ENCODE measurements at places on chromosomes 16 and 17. TPM values are rescaled to one million over a fixed set of nuclear protein-coding genes. Genes with fewer than 3 reads are reported as not detected.

DNA sequence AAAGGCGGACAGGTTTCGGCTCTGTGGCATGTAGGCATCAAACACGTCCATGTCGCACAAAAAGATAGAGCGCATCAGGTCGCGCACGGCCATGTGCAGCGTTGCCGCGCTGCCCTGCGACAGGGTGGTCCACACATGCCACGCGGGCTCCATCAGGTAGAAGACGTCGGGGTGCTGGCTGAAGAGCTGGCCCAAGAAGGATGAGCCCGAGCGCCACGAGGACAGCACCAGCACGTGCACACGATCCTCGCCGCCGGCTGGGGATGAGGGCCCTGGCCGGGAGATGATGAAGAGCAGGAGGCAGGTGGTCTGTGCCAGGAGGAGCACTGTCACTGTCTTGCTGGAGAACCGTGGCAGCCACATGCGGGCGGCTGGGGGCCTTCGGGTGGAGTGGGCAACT, 5.9 kb downstream of the CHST5 start:
- DNase-seq = no peak

HAP1 gene
- 0.08 TPM for total RNA-seq

DNA sequence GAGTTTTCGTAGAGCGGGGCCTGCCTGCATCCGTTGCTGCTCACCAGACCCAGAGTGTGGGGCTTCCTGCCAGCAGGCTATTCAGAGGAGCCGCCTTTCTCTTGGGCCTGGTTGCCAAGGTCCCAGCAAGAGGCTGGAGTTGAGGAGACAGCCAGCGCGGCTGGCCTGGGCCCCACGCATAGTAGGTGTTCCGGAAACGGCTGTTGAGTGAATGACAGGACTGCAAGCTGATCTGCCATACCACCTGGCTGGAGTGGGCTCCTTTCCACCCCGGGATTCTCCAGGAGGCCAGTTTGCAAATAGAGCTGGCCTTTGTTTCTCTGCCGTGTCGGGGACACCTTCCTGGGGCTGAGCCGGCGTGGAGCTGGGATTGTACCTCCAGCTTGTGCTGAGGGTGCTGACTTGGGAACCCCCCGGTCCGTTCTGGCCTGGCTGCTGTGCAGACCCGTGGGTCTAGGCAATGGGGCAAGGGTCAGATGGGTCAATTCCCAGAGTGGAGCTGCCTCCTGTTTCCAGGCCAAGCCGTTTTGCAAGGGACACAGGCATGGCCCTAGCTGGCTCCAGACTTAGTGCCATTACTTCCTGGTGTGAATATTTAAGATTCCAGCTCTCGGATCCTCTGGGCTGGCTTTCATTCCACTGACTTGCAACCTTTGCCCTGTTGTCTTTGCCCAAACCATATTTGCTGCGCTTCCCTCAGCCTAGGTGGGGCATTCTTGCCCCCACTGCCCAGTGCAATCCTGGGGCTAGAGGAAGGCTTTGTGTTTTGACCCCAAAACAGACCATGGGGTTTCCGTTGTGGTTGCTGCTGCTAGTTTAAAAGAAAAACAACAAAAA, 68.8 kb downstream of the CMIP start:
- DNase-seq = no peak

- DNase-seq = no peak
Measured at GRCh38 chr17:39281806-39282205, 56.1 kb upstream of the STAC2 start.

DNA sequence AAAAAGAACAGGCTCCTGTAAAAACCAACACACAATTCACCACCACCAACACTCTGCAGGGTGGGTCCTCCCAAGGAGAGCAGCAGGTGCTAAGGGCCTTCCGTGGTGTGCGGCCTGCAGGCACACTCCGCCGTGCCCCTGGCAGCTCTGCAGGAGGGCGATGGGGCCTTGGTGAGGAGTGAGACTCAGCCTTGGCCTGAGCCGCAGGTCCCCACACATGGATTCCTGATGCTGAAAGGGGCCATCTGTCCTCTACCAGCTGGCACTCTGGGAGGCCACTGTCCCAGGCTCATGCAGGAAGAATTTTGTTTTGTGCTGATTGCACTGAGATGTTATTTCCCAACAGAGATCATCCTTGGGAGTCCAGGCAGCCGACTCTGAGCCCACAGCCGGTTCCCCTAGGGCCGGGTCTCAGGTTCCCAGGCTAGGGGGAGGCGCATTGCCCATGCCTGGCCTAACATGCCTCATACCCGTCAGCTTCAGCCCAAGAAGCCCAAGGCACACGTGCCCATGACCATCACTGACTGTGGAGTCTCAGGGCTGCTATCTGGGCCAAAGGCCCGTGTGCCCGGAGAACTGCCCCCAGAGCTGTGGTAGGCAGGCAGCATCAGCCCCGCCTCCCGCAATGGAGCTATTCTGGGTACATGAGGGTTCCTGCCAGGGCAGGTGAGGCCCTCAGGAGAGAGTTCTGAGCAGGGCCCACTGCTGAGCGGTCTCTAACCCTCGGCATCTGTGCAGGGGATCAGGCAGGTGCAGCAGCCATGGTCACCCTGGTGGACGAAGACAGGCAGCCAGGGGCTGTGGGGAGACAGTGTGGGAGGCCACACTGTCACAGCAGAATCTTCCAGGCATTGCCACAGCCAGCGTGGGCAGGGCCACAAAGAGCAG, 97.9 kb upstream of the ZNF469 start:
- no peak for DNase-seq

DNA sequence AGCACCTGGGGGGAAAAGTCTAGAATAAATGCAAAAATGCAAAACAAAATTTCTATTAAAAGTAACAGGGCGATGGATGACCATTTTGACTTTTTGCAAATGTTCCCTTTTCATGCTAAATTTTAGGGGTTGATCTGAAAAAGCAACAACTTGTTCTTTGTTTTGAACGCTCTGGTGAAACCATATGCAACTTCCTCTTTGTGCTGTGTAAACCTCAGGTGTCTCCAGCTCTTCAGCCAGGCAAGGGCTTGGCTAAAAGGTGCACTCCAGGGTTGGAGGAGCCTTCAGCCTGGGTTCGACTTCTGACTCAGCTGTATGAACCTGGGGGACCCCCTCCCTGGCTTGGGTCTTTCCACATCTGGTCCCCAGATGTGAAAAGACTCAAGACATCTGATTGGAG, 9.5 kb downstream of the IRF8 start:
- DNase-seq = no peak

DNA sequence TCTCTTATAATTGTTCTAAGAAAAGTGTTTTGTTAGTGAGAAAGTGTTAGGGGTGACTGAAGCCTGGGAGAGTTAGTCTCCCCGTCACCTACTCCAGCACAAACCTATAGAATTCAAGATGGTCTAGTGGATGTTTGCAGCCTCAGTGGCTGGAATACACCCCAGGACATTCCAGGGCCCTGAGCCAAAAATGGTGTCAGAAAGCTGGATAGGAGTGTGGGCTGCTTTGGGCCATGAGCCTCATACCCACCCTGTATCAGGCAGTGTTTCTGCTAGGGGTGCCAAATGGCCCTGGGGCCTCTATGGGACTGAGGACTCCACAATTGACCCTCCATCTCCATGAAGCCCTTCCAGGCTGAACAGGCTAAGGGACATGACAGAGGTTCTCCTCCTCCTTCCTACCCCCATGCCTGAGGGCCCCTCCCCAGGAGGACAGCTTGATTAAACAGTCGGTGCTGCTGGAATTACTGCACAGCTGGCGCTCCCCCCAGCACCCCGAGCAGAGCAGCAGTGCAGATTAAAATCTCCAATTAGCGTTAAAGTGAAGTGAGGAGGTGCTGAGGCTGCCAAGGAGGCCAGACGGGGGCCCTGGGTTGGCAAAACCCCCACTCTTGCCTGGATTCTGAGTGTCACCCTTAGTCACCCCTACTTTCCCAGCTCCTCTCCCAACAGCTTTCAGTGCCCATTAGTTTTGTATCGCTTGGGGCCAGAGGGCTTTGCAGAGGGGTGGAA, 59.1 kb downstream of the NEUROD2 start:
- DNase-seq = no peak

GRCh38 chr17:45686250-45686649, 97.9 kb upstream of the CRHR1 start:
- no peak for DNase-seq

RBFOX1 gene
- 11.6 TPM for total RNA-seq

DNAH17 gene
- 3.7 TPM for total RNA-seq

DNA sequence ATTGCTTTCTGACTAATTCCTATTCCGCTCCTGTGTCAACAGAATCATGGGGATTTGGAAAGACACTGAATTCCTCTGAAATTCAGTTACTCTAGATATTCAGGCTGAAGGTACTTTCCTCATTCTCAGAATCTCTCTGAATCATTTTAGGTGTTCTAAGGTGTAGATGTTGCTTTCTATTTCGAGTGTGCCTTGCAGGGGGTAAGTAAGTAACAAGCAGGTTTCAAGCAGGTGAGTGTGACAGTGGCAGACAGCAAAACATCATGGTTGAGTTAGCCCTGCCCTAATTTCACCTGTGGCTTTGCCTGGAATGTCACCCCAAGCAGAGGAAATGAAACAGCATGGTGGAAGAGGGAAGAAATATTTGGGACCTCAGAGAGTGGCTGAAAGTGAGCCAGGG, 75.1 kb downstream of the SHISA9 start:
- DNase-seq = no peak

DNA sequence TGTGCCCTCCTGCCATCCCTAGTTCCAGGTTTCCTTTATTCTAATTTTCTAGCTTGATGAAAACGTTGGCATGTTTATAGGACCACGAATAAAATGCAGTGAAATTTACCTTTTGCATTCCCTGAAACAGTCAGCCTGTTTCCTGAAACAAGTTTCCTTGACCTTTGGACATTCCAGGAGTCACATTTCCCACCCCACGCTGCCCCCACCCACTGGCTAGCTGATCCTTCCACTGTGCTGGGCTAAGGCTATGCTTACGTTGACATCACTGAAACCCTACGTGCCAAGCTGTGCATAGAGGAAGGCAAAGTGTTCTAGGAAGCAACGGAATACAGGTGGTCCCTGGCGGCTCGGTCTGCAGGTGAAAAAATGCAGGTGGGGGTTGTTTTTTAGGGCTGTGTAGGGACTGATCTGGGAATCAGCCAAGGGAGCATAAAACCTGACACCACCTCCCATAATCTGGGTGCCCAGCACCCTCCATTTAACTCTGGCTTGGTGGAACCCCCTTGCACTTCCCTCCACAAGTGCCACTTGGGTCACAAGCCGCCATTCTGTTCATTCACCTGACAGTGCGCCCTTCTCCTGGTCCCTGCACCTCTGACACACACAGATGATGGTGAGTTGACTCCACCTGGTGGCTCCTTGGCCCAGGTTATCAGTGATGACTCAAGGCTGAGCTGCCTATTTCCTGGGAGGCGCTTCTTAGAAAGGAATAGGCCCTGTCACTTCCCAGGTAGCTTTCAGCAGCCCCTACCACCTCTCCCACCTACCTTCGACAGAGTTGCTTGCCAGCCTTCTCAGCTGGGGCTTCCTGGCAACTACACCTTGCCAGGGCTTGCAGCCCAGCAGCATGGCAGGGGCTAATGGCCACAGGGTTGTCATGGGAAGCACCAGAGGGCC, 83.7 kb downstream of the N4BP1 start:
- no peak for DNase-seq

DNA sequence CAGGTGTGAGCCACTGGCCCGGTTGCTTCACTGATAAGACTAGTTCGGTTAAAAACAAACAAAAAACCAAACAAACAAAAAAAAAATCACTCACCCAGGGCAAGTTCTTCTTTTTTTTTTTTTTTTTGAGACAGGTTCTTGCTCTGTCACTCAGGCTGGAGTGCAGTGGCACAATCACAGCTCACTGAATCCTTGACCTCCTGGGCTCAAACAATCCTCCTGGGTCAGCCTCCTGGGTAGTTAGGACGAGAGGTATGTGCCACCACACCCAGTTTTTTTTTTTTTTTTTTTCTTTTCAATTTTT, 119.5 kb upstream of the CORO6 start:
- no peak for DNase-seq

GRCh38 chr17:36721560-36722120, 120.3 kb downstream of the MRM1 start:
- no peak for DNase-seq

SEZ6 gene
- total RNA-seq = 16.1 TPM

- DNase-seq = no peak
Measured at GRCh38 chr16:31268891-31269290, 9.1 kb downstream of the ITGAM start.

STAT5A gene
- 5.9 TPM for total RNA-seq

- DNase-seq = no peak
Measured at GRCh38 chr17:50961282-50962220, 95.4 kb upstream of the TOB1 start.

ATP2C2 gene
- total RNA-seq = 6.2 TPM

GRCh38 chr16:67163164-67163998, 1.2 kb upstream of the HSF4 start:
- DNase-seq = no peak

DNA sequence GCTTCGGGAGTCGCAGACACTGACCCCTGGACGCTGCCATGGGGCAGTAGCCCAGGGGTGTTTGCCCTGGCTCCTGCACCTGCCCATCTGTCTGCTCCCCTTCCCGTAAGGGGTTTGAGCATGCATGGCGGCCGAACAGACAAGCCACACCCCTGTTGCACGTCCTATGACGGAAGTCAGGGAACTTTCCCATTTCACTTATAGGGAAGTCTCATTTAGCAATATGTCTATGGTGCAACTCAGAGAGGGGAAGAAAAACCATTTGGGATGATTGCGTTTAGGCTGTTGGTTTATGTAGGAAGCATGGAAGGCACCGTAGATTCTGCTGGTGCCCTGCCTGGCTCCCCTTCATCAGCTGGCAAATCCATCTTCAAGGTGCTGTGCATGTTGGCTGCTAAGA, 112.5 kb downstream of the HAPSTR1 start:
- DNase-seq = no peak

- DNase-seq = peak; percentile 94
Measured at GRCh38 chr17:82212331-82213250, at the start of gene CCDC57. Gene CCDC57 (minus strand): TSS chr17:82212842. CDS start chr17:82201944, 10,898 bp downstream.

DNA sequence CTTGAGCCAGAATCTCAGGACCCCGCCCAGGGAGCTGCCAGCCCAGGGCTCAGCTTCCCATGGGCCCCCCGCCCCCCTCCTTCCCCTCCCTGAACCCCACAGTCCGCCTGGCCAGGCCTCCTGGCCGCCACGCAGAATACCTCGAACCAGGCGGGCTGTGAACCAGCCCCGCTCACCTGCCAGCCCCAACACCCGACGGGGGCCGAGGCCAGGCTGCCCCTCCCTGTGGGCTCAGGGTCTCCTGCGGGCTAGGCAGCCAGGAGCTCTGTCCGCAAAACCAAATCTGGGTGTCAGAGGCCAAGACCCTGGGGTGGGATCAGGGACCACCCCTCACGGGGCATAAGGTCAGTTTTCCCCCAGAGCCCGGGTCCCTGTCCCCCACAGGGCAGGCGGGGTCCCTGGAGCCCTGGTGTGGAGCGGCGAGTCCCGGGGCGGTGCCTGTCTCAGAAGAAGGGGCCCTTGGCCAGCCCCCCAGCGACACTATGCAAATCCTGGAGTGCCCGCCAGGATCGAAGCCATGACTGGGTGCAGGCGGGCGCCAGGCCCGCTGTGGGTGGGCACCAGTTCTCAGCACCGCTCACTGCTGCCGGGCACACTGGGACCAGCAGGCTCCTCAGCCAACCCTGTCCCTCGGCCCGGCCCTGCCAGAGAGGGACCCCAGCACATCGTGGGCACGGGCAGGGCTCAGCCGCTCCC, 6.4 kb upstream of the PRR35 start:
- DNase-seq = no peak

- DNase-seq = no peak
Measured at GRCh38 chr16:11333010-11333409, 12.2 kb upstream of the RMI2 start.

KRT40 gene
- total RNA-seq = not detected

KRTAP3-2 gene
- total RNA-seq = not detected

GP1BA gene
- not detected for total RNA-seq
